ENCODE measurements at places on chromosomes 16 and 17.
A peak's percentile ranks its signal among the peaks of the same experiment; 100 is the strongest.

DNA sequence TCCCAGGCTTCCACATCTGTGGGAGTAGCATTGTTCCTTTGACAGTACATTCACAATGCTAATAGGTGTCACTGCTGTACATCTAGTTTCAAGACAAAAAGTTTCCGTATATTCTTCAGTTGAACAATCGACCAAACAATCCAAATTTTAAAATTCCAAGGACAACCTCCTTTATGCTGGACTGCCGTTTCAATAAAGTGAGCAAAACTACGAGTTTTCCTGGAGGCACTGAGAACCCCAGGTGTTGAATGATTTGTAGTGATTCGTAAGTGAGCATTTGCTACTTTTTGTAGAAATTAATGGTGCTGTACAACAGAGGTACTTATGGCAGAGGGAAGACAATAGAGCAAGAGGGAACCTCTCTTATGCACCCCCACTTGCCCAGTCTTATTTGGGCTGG, 71.2 kb upstream of the NACA2 start:
- no peak for DNase-seq

GRCh38 chr17:38434178-38434665, 6.0 kb downstream of the ARHGAP23 start:
- DNase-seq: no peak

- DNase-seq: peak; percentile 21
Observed at GRCh38 chr16:9061358-9061813, 30.1 kb upstream of the HAPSTR1 start.

DNA sequence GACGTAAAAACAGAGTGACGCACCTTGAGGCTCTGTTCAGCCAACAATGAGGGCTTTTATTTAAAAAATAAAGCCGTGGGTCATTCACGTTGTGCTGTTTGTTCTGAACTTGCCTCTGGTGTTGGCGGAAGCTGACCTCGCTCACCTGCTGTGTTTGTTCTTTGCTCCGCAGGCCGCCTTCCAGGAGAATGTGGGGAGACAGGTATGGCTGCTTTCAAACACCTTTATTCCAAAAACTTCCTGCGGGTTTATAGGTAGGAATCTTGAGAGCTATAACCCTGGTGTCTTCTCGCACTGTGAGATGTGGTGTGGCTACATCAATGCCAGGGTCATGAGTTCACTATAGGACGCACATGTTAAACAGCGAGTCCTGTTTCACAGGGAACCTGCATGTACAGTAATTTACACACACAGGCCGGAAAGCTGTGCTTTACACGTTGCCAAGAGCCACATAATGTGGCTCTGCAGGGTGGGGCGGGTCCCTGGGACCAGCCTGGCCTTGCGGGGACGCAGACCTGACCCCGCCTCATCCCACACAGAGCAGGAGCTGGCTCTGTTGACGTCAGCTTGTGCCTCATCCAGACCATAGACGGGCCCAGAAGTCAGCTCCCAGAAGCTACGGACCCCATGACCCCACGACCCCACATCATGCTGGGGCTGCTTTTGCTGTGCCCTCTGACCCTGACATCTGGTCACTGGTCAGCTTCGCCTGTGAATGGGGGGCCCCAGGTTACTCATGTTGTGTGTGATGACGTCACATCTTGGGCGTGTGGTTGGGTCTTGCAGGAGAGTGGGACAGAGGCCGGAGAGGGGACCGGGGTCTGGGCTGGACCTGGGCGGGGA, 49.9 kb upstream of the ZNF750 start:
- peak; percentile 33 for DNase-seq

- no peak for DNase-seq
Observed at GRCh38 chr16:63059676-63060075, 1023.4 kb upstream of the CDH8 start.

DNA sequence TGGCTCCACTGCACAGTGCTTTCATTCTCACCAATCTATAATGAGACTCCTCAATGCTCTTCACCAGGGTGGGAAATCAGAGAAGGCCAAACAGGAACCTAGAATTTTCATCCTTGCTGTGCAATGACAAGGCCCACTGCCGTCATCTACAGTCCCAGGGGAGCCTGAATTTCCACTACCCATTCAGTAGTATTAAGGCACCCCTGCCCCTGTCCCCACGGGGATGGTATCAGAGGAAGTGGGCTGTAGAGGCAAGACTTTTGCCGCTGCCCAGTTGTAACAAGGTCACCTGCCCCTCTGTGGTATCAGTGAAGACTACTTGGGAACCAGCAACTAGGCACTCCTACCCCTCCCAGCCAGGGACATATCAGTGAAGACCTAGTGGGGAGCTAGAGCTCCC, 104.5 kb downstream of the C16orf78 start:
- DNase-seq: no peak

All from NCI-H510A treated with DMSO at 0.1 percent for 48 hours (cell line).